ENCODE measurements at places on chromosomes 7 and 10.

DNA sequence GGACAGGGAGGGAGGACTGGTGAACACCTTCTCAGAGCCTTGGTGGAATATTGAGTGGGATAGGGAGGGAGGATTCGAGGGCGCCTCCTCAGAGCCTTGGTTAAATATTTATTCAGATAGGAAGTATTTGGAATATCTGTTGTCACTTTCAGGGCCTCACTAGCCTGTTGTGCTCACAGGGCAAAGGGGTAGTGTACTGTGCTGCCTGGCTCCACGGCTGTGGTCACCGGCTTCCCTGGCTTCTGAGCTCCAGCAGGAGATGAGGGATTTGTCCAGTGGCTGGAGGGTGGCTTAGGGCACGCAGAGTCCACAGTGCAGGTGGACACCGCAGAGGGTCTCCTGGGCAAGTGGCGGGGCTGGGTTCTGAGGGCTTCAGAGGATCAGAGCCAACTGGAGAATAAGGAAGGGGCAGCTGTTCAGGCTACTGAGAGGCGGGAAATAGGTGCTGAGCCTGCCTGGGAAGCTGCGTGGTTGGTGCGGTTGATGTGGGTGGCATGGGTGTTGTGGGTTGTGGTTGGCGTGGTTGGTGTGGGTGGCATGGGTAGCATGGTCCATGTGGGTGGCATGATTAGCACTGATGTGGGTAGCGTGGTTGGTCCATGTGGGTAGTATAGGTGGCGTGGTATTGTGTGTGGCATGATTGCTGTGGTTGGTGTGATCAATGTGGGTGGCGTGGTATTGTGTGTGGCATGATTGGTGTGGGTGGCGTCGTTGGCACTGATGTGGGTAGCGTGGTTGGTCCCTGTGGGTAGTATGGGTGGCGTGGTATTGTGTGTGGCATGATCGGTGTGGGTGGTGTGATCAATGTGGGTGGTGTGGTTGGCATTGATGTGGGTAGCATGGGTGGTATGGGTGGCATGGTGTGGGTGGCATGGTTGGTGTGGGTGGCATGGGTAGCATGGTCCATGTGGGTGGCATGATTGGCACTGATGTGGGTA lies 16.7 kb downstream of the INPP5A start:
- no peak for DNase-seq

- DNase-seq = no peak
Observed at GRCh38 chr7:139773371-139773770, 4.4 kb downstream of the HIPK2 start.

DNA sequence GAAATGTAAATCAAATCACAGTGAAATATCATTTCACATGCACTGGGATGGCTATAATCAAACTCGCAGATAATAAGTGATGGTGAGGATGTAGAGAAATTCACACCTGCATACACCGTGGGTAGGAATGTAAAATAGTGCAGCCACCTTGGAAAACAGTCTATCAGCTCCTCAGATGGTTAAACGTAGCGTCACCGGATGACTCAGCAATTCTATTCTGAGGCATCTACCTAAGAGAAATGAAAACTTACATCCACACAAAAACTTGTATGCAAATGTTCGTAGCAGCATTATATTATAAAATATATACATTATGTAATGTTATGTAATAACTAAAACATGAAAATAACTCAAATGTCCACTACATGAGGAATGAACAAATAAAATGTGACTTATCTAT lies 38.9 kb downstream of the SH3PXD2A start:
- no peak for DNase-seq

GRCh38 chr7:125278318-125278717 lies 348.7 kb upstream of the POT1 start:
- DNase-seq = no peak

DNA sequence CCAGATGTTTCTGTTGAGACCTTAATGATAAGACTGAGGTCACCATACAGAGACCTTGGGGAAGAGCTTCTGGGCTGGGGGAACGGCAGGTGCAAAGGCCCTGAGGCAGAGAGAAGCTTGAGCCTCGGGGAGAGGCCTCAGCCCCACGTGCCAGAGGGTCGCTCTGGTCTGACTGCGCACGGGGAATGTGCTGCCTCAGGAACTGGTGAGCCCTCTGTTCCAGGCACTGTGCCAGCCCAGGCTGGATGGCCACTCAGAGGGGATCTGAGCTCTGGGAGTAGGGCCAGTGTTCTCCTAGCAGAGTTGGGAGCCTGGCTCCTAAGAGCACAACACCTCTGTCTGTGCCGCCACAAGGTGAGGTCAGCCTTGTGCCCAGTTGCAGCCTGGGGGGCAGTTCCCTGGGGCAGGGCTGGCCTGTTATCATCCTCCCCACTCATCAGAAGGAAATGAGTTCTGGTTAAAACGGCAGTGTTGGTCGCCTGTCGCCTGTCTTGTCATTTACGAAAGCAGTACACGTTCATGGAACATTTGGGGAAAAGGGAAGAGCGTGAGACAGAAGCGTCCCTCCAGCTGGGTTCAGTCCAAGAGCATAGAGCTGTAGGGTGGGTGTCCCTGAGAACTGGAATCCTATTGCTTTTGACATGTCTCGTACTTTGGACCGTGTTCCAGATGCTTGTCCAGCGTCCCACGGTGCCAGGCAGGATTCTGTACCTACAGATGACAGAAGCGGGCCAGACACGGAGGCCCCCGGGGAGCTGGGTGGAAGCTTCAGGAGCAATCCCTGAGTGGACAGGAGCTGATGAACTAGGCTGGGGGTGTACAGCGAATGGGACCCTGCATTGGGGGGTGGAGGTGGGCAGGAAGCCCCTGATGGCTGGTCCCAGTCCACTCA lies 4.3 kb downstream of the TTYH3 start:
- no peak for DNase-seq

- DNase-seq = no peak
Observed at GRCh38 chr10:86105181-86105580, 261.4 kb downstream of the GRID1 start.

GRCh38 chr10:132632851-132633684 lies 95.5 kb downstream of the INPP5A start:
- DNase-seq = no peak

- no peak for DNase-seq
Observed at GRCh38 chr10:32318476-32318896, 28.5 kb downstream of the EPC1 start.

GRCh38 chr7:151537818-151538561 lies 18.3 kb upstream of the RHEB start:
- no peak for DNase-seq

- no peak for DNase-seq
Observed at GRCh38 chr7:134395604-134396003, 63.3 kb downstream of the AKR1B1 start.

- no peak for DNase-seq
Observed at GRCh38 chr10:44306147-44306710, 78.7 kb downstream of the CXCL12 start.

- DNase-seq = no peak
Observed at GRCh38 chr10:60258429-60258797, 131.3 kb downstream of the ANK3 start.

- DNase-seq = no peak
Observed at GRCh38 chr10:123796736-123797135, 94.9 kb downstream of the CPXM2 start.

- DNase-seq = no peak
Observed at GRCh38 chr10:14782691-14783363, 8.1 kb upstream of the FAM107B start.

- DNase-seq = no peak
Observed at GRCh38 chr7:147509035-147509501, 1081.5 kb upstream of the C7orf33 start.

DNA sequence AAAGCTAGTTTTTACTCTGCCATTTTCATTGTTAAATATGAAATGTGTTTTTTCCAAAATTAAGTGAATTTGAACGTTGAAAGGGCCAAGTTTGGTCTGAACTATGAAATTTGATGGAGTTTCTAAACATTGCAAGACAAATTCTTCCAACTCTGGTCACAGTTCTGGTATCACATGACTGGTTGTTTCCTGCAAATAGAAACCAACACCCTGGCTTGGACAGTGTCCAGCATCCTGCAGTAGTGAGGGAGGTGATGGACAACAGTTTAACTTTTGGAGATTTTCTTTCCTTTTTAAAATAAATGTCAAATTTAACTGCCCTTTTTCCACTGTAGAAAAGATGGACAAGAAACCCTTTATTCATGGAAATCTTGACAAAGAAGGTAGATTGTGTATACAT lies 54.8 kb upstream of the AGBL3 start:
- no peak for DNase-seq

GRCh38 chr7:84744385-84744784 lies 442.5 kb downstream of the SEMA3D start:
- DNase-seq = no peak

DNA sequence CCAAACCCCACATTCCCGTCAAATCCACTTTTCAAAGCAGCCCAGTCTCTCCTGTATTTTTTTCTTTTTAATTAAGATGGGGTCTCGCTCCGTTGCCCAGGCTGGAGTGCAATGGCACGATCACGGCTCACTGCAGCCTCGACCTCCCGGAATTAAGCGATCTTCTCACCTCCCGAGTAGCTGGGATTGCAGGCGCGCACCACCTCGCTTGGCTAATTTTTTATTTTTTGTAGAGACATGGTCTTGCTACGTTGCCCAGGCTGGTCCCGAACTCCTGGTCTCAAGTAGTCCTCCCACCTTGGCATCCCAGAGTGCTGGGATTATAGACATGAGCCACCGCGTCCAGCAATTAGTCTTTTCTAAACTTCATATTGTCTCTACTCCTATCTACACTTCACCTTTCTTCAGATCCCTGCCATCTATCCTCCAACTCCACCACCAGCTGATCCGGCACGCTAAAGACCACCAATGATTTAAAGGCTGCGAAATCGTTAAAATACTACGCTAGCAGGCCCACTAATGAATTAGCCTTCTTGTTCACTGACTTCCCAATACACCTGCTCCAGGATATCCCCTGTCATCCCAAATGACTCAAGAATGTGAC lies 525 bp upstream of the CHUK start:
- DNase-seq = no peak

DNA sequence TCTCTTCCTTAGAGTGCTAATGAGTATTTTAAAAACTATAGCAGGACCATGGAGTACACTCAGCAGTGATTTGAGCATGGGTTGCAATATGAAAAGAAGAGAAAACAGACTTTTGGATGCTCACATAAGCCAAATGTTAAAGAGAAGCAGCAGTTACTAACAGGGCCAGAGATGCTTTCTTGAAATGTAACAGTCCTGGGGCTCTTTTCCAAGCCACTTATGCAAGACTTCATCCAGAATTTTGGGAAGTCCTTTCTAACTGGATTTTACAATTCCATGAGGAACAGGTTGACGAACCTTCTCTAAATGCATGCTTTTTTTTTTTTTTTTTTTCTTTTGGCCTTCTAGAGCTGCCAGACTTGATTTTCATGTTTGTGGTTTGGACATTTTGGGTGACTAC lies 282.0 kb downstream of the SEC23IP start:
- DNase-seq = no peak
